ENCODE measurements at places on chromosomes 7 and 10.

- DNase-seq: no peak
Measured at GRCh38 chr7:131720703-131721102, 164.3 kb upstream of the PODXL start.

DNA sequence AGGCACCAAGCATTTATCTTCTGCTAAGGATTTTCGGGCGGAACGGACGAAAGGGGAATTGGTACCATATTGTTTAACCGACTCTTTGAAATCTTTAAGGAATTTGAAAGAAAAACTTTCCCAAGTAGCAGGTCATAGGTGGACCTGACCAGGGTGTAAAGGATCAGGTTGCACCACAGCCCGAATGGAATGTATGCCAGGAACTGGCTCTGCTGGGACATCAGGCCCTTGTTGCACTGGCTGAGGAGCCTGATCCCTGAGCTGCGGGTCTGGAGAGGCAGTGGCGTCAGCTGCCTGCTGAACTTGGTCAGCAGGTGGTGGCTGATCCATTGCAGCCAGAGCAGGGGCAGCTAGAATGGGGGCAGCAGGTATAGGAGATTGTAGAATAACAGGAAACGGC is 41.4 kb upstream of the AKR1C2 start:
- no peak for DNase-seq

- no peak for DNase-seq
Measured at GRCh38 chr7:85512790-85513189, 325.9 kb upstream of the SEMA3D start.

- no peak for DNase-seq
Measured at GRCh38 chr7:78139335-78139734, 340.8 kb downstream of the PHTF2 start.

DNA sequence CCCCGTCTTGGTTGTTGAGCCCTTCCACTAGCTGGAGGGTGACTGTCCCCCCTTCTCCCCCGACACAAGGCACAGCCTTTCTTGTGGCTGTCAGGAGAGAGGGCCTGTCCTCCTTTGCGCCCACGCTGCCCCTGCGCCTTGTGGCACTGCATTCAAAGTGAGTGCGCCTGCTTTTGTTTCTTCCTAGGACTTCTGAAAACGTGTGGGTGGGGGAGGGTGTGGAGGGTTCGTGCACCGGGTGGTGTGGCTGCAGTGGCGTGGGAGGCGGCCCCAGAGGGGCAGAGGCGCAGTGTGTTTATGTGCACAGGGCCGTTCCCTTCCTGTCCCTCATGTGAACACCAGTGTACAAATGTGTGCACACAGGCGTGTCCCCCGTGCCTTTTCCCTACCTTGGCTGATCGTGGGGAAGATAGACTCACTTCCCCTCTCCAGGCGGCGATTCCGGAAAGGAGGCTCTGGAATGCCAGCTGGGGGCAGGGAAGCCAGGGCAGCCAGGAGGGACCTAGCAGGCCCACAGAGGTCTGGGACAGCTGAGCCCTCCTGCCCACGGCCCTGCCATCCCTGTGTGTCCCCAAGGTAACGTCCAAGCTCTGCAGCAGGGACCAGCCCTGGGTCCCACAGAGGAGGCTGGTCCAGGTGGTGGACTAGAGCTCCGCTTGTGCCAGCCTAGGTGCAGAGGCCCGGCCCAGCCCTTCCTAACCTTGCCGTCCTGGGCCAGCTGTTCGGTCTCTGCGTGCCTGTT is 88.8 kb downstream of the LHPP start:
- no peak for DNase-seq

GRCh38 chr7:101420436-101420835 is 57.8 kb downstream of the COL26A1 start:
- DNase-seq: no peak

DNA sequence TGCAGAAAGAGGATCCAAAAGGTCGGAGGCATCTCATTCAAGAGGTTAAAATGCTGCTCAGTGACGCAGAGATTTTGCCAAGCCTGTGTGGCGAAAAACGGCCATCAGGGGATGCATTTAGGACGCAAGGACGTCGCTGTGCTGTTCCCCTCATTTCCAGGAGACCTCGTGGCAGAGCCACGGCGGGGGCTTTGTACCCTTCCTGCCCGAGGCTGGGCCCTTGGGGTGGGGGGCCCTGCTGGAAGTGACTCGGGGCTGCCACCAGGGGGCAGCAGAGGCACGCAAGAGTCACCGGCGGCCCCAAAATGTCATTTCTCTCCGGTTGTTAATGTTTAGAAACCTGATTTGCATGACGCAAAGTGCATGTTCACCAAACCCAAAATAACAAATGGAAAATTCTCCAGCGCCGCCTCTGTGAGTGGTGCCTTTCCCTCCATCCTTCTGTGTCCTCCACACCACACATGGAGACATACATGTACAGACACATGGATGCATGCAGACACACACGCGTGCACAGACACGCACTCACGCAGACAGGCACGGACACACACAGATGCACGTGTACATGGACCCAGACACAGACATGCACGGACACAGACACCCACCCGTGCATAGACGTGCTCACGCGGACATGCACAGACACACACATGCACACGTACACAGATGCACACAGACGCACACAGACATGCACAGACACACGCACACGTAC is 51.0 kb upstream of the NKX6-2 start:
- peak; percentile 69 for DNase-seq

GRCh38 chr10:24701447-24701846 is 22.2 kb downstream of the ARHGAP21 start:
- no peak for DNase-seq

- DNase-seq: no peak
Measured at GRCh38 chr10:75334720-75335119, 66.8 kb downstream of the ZNF503 start.

GRCh38 chr10:124721330-124722045 is 22.7 kb downstream of the FAM53B start:
- DNase-seq: no peak

- DNase-seq: no peak
Measured at GRCh38 chr10:126398924-126399323, 10.6 kb upstream of the ADAM12 start.

GRCh38 chr10:118332948-118333710 is 9.0 kb downstream of the FAM204A start:
- no peak for DNase-seq

- DNase-seq: peak; percentile 75
Measured at GRCh38 chr7:106542550-106543220, 118.3 kb downstream of the CCDC71L start.

DNA sequence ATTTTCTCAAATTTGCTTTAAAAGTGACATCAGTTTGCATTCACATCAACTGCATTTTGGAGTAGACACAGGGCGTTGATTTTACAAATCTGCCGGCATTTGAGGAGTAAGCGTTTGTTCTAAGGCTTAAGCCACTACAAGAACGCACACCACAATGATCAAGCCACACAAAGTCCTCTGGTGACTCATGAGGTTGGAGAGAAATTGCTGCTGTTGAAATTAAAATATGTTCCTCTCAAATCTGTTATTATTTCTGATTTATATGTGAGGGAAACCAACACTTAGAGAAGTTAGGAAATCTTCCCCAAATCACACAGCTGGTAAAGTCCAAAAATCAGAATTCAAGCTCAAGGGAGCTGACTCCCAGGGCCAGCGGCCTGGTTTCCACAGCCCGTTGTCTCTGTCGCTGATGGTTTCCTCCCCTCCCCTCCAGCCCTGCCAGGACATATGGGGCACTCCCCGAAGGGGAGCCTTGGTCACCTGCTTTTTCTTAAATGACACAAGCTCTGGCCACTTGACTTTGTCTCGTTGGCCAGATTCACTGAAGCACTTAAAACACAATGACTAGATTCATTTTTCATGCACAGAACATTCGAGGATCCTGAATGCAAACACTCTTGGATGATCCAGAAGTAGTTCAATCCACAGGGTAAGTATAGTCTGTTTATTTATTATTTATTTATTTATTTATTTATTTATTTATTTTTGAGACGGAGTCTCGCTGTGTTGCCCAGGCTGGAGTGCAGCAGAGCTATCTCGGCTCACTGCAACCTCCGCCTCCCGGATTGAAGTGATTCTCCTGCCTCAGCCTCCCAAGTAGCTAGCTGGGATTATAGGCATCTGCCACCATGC is 29.2 kb upstream of the KLF6 start:
- DNase-seq: no peak

GRCh38 chr7:146126767-146127509 is 10.3 kb downstream of the CNTNAP2 start:
- DNase-seq: no peak

GRCh38 chr7:12386313-12386740 is 17.3 kb downstream of the VWDE start:
- DNase-seq: no peak

- no peak for DNase-seq
Measured at GRCh38 chr10:107865691-107866090, 701.2 kb upstream of the SORCS1 start.

GRCh38 chr10:6082496-6083395 is 6.1 kb upstream of the RBM17 start:
- no peak for DNase-seq

GRCh38 chr7:151601521-151602305 is 82.0 kb upstream of the RHEB start:
- DNase-seq: no peak

- no peak for DNase-seq
Measured at GRCh38 chr7:10672186-10672585, 301.5 kb upstream of the PHF14 start.

GRCh38 chr10:80408242-80409101 is at the start of gene PRXL2A:
TSS of gene PRXL2A (plus strand) at chr10:80408551. CDS start at chr10:80420468, 11,917 bp downstream.
- peak; percentile 92 for DNase-seq

DNA sequence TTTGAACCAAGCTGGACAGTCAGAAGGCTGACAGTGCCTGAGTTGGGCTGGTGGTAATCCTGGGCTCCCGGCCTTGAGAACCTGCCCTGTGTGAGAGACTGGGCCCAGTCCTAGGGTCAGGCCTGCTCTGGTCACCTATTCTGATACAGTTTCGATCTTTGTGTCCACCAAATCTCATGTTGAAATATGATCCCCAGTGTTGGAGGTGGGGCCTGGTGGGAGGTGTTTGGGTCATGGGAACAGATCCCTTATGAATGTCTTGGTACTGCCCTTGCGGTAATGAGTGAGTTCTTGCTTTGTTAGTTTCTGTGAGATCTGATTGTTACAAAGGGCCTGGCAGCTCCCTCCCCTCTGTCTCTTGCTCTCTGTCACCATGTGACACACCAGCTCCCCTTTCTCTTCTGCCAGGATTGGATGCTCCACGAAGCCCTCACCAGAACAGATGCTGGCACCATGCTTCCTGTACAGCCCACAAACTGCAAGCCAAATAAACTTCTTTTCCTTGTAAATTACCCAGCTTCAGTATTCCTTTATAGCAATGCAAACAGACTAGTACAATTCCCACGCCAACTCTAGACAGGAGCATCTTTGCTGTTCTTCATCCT is 111.8 kb upstream of the ZNF438 start:
- DNase-seq: no peak

DNA sequence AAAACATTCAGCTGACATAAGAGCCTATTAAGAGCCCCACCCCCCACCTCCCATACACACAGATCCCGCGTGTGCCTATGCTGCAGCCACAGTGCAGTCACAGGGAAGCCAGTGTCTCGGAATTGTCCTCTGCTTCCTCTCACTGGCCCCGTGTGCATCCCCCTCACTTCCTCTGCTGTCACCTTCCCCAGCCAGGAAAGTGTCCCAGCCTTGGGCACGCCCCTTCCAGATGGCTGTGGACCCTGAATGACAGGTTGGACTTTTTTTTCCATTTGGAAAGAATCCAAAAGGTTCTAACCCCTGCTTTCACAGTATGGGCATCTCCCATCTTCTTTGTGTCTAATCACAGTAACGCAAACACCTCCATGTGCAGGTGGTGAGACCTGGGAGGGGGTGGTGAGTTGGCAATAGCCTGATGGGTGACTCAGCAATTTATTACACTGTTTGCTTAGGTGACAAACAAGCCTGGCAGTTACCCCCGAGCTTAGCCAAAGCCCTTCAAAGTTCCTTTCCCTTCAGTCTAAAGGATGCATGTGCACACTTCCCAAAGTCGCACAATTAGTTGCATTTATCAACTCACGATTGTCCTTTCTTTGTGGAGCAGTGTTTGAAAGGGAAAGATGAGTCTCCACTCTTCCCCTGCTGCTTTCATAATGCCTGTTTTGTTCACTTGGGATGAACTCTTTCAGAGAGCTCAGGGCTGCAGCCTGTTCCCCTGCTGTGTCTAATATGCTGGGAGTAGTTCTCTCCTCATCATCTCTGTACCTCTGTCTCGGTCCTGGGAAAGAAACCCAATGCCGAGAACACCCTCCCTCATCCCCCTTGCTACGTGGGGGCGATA is 67.5 kb upstream of the EFCAB10 start:
- peak; percentile 78 for DNase-seq

- DNase-seq: no peak
Measured at GRCh38 chr10:96468845-96469244, 44.9 kb downstream of the TLL2 start.

GRCh38 chr7:88057655-88058054 is 123.6 kb downstream of the ADAM22 start:
- DNase-seq: no peak

DNA sequence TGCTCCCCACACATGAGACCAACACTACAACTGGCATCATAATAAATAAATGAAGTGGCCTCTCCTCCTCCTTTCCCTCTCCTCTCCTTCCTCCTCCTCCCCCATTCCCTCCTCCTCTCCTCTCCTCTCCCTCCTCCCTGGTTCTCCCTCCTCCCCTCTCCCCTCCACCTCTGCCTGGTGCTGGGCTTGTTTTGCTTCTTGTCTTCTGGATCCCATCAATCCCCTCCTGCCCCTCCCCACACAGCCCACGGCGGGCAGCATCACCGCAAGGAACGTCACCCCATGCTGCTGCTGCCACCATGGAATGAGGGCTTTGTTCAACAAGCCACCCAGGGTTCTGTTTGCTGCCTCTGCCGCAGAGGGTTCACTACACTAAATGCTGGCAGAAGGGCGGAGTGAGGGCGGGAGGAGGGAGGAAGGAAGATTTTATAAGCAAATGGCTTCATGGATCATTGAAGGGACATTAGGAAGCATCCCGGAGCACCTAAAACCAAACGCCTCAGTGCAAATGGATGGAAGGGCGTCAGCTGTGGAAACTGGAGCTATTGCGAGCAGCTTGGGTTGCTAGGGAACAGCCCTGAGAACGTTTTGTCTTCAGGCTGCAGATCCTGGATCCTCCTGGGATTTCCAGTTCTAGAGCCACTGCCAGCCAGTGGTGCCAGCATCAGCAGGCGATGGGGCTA is 379.7 kb upstream of the ZMIZ1 start:
- no peak for DNase-seq

GRCh38 chr10:29920408-29921070 is 138.8 kb downstream of the JCAD start:
- DNase-seq: no peak

- no peak for DNase-seq
Measured at GRCh38 chr10:80320377-80320776, 30.9 kb upstream of the MAT1A start.

DNA sequence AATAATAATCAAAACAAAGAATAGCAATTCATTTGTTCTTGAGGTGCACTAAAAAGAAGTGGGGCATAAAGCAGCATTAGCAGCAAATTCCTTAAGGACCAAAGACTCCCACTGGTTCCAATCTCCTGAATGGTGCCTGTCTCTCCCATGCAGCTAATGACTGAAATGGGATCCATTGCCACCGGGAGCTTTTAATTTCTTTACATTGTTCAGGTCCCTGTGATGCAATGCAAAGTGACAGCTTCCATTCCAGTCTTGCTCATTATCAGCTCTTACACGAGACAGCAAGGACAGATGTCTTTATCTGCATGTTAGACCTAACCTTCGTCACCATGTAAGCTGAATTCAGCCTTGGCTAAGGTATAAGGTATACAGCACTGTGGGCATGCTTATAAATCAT is 148.1 kb downstream of the POU6F2 start:
- DNase-seq: no peak

Data from A549 (cell line).